HS-27A (cell line): ENCODE measurements at places on chromosomes 5 and 9.
A peak's percentile ranks its signal among the peaks of the same experiment; 100 is the strongest.

- no peak for DNase-seq
These were observed 23.1 kb downstream of the GAS1 start for GRCh38 chr9:86924206-86924605.

GRCh38 chr5:159734366-159734765 is 181.9 kb upstream of the ADRA1B start:
- no peak for DNase-seq

DNA sequence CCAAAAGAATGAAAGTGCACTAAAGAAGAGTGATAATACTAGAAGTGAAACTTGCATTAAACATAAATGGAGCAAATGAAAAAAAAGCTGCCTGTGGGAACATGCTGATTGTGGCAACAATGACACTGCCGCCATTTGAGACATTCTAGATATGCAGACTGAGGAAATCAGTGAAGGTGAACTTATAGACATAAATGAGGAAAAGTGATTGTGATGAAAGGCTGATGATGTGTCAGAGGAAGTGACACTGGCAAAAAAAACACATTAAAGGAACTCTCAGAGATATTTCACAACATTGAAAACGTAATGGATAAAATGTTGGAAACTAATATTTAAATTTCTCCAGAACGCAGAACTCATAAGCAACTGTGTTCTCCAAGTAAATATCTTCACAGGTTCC is 1.2 kb downstream of the ERCC8 start:
- no peak for DNase-seq

- DNase-seq: no peak
These were observed 1993.4 kb downstream of the EFNA5 start for GRCh38 chr5:105677291-105677690.

- DNase-seq: no peak
These were observed 25.9 kb upstream of the PTAR1 start for GRCh38 chr9:69785757-69786156.

DNA sequence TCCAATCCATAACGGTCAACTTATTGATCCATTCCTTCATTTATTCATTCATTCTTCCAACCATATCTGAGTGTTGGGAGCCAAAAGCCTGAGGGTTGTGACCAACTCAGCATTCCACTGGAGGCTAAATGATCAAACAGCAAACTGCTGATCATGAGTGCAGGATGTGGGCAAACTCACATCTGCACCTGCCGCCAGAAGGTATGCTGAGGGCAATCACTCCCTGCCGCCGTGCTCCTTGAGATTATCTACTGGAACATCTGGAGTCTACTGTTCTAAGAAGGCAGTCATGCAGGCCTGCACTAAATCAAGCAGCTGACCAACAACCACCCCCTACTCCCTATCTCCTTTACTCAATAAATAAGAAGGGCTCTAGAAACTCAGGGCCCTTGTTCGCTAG is 184.0 kb downstream of the TTLL11 start:
- DNase-seq: no peak

DNA sequence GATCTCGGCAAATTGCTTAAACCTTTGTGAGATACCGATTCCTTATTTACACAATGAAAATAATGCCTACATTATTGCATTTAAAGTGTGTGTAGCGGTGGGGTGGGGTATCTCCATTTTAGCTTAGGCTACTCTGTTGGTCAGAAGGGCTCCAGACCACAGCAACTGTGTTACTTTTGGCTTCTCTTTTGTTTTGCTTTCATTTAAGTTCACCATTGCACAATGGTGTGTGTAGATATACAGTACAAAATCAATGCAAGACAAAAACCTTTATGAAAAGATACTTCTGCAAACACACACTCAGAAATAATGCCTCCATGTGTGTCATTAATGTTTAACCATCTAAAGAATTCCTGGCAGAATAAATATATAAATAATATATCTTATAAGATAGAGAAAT is 279.4 kb downstream of the FBXL17 start:
- no peak for DNase-seq

DNA sequence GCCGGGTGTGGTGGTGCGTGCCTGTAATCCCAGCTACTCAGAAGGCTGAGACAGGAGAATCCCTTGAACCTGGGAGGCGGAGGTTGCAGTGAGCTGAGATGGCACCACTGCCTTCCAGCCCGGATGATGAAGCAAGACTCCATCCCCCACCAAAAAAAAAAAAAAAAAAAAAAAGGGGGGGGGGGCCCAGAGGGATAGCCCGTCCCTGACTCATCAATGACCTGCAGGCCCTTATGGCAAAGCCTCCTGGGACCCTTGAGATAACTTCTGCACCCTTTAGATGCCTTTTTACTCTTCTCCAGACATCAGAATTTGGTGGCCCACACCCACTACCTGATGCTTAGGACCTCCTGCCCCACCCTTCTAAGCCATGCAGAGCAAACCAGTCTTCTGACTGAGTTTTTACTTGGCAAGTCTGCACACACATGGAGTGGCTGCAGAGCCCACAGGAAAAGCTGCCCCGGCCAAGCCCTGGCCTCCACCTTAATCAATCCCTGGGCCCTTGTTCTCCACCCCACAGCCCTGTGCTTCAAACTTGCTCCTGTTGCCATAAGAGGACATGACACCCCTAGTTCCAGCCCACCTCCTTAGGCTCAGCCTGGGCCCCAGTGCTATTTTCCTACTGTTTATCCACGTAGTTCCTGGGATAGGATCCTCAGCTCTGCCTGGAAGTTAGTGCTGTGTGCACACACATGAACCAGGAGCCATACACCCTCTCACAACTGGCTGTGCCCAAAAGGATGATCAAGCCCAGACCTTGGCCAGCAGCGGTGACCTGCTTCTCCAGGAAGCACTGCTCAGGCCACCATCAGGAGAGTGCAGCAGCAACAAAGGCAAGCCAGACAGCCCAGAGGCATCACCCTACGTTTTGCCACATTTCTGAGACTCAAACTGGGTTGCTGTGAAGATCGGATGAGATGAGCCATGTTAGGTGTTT is 5.1 kb downstream of the MGAT1 start:
- no peak for DNase-seq

GRCh38 chr5:54159153-54159892 is 151.1 kb downstream of the ARL15 start:
- DNase-seq: no peak

GRCh38 chr9:36208521-36209253 is 18.0 kb downstream of the CLTA start:
- no peak for DNase-seq

- peak; percentile 59 for DNase-seq
These were observed 33.0 kb upstream of the C6 start for GRCh38 chr5:41246376-41246775.

GRCh38 chr5:89281211-89281610 is 398.2 kb upstream of the MEF2C start:
- no peak for DNase-seq

DNA sequence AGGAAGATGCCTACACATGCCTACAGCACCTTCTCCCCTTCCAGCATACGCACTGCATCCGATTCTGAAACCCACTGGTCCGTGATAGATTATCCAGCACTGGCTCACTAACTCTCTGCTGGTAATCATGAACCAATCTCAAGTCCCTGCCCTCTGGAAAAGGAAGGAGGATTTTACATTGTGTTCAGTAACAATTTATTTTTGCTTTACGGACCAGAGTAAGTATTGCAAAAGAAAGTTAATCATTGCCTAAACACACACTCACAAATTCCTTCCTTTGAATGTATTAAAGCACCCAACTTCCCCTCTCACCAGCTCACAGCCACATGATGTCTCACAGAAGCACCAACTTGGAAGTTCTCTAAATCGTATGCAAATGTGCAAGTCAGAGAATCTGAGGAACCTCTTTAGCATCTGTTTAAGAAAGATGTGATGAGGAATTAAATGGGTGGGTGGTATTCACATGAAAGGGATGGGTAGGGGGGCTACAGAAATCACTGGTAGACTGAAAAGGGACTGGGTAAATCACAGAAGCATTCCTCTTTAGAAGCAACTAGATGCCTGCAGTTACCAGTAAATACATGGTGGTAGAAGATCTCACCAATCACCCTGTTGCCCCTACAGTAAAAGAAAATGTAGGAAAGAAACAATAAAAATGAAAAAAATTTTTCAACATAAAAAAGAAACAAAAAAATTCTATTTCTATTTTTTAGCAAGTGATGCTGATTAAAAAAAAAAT is 8.4 kb downstream of the GNAQ start:
- DNase-seq: no peak

- DNase-seq: no peak
These were observed 44.1 kb downstream of the DPYSL3 start for GRCh38 chr5:147465747-147466146.

DNA sequence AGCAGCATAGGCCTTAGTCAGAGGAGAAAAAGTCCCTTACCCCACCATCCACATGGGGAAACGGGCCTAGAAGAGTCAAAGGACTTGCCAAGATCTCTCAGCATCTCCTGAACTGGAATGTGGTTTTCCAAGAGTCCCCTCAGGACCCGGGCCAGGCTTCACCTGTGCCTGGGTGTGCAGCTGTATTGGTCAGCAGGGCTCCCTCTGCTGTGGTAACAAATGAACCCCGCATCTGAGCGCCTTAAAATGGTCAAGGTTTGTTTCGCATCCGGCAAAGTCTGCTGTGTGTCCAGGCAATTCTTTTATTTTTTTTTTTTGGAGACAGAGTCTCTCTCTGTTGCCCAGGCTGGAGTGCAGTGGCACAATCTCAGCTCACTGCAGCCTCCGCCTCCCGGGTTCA is 168.0 kb upstream of the IER5L start:
- DNase-seq: no peak

DNA sequence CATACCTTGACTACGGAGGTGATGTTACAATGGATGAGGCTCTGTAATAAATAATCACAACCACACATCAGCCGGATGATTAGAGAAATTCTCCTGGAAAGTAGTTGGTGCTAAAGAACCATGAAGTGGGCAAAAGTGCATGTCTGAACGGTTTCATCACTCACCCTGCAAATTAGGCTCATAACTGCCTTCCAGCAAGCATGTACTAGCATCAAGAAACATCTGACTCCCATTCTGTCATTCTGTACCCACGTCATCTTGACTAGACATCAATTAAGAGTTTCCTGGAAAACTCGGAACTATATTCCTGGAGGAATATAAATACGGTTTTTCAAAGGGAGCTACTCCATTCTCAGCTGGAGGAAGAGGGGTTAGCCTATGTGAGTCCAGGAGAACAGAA is 52.2 kb downstream of the HSD17B3 start:
- no peak for DNase-seq

- no peak for DNase-seq
These were observed 417.7 kb downstream of the TAF11L14 start for GRCh38 chr5:18051953-18052352.

- DNase-seq: no peak
These were observed 567.9 kb upstream of the DAB2 start for GRCh38 chr5:39992617-39993202.

- DNase-seq: no peak
These were observed 59.7 kb downstream of the PDZD2 start for GRCh38 chr5:31698673-31699072.

DNA sequence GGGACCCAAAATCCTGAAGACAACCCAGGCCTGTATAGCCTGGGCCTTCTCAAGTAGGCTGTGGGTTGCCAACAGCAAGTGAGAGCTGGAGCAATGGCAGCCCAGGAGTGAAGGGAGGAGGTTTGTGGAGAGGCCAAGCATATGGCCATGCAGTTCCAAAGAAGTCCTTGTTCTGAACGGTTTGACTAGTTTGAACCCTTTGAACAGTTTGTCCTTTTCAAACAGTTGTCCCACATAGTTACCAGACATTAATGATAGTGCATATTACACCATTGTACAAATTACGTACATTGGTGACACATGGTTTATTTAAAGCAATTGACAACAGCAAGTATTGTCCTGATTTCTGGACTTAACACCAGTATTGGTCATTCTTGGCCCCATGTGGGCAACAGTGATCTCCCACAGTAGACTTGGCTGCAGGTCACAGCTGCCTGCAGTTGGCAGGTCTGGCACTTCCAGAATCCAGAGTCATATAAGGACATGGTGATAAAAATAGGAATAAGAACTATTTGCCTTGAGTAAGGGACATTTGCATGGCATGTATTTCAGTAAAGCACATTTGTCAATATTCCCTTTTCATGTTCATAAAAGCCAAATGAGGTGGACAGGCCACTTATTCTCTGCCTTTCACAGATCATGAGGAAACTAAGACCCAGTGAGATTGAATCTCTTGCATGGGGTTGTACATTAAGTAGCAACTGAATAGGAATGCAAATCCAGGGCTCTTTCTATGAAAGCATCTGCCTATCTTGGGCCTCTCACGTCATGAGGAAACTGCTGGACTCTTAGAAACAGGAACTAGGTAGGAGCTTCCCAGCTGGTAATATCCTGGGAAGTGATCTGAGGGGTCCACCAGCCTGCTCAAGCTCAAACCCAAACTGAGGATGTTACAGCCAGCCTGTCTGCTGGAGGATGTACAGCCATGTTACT is 30.3 kb downstream of the SLC25A48 start:
- no peak for DNase-seq

GRCh38 chr5:155969537-155969936 is 357.4 kb upstream of the SGCD start:
- DNase-seq: no peak

- DNase-seq: no peak
These were observed 487 bp downstream of the SPATA24 start for GRCh38 chr5:139403418-139403786.

GRCh38 chr9:116860509-116861120 is 173.5 kb downstream of the TRIM32 start:
- DNase-seq: no peak

DNA sequence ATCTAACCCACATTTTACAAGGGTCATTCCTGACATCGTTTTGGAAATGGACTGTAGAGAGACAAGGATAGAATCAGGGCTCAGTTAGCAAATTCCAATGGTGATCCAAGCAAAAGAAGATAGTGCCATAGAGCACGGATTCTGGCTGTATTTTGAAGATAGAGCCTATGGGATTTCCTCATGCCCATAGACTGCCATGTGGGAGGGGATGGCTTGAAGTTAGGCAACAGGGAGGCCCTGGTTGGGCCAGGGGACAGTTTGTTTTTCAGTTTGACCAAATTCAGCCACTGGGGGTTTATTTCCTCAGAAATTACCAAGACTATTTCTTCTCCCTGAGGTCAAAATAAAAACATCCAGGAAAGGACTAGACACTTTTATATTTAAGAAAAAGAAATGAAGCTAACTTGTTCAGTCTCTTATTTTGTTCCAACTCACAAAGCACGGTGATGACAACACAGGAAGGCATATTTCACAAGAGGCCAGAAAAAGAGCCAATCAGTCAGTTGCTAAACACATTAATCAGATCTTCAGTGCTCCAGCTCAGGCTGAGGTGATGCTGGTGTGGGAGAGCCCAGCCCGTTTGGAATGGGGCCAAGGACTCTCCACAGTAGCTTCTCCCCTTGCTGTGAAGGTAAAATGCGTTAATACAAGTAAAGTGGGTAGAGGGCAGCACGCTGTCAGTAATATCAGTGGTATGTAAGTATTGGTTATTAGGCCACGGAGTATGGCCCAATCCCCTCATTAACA is 4.4 kb upstream of the DCTN4 start:
- DNase-seq: no peak

GRCh38 chr5:89216606-89217005 is 333.6 kb upstream of the MEF2C start:
- no peak for DNase-seq

GRCh38 chr9:3948826-3949556 is 350.9 kb downstream of the GLIS3 start:
- peak; percentile 23 for DNase-seq

- DNase-seq: no peak
These were observed 31.1 kb downstream of the RALGPS1 start for GRCh38 chr9:126945682-126946081.

- DNase-seq: no peak
These were observed 130.7 kb upstream of the SMIM23 start for GRCh38 chr5:171654881-171655280.
